GM03348 (cell line): ENCODE measurements at places on chromosomes 1 and 21.

GRCh38 chr1:26469558-26469957 is 2.7 kb upstream of the HMGN2 start:
- no peak for DNase-seq

DNA sequence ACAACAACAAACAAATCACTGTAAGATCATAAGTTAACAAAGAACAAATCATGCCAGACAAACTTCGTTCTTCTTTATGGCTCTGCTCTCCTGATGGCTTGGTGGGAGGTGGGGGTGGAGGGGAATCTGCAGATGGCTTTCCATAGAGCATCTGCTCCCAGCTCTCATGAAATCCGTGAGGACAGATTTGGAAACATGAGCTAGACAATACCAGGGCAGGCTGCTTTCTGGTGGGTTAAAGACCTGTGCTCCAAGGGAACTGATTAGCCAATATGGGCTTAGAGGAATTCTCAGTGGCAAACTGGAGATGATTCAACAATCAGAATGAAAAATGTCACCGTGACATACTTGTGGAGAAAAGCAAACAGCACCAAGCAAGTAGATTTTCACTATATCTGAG is 69.4 kb upstream of the TLR5 start:
- DNase-seq = no peak

GRCh38 chr1:164562511-164562910 is 3.5 kb downstream of the PBX1 start:
- no peak for DNase-seq

DNA sequence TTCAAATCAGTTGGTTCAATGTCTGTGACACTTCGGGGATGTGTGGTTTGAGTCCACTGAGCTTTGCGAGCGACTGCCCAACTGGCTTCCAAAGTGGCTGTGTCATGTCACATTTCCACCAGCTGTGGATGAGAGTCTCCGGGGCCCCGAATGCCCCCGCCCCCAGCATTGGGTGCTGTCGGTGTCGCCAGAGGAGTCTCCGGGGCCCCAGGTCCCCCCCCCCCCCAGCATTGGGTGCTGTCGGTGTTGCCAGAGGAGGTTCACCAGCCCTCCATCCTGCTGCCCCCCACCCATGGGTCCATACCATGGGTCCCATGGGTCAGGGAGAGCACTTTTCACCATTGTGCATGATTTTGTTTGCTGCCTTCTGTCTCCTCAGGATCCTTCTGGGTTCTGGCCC is 9.0 kb upstream of the SMYD3 start:
- no peak for DNase-seq

- DNase-seq = no peak
Measured at GRCh38 chr1:175749075-175749474, 5.7 kb upstream of the TNR start.

DNA sequence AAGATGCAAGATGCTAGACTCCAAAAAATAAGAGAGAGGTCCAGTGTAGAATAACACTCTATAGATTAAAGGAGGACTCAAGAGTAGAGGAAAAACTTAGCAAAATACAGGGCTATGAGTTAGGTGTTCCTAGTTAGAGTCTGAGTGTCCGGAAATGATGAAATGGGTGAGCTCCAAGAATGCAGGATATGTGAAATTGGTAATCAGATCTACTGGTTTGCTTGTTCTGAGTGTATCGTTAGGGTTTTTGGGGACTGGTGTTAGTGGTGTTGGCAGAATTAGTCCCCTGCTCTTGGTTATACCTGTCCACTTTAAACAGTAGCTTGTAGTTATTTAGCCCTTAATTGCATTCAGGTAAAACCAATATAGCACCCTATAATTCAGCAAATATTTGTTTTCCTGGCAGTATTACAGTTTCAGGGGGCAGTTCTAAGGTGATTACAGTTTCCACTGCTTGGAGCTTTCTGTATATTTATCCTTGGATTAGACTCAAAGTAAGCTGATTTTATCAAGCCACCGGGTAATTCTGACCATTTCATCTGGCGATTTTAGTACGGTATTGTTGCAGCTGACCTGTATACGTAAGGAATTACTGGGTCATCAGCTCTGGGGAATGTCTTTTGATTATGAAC is 332.7 kb downstream of the CHRM3 start:
- no peak for DNase-seq

DNA sequence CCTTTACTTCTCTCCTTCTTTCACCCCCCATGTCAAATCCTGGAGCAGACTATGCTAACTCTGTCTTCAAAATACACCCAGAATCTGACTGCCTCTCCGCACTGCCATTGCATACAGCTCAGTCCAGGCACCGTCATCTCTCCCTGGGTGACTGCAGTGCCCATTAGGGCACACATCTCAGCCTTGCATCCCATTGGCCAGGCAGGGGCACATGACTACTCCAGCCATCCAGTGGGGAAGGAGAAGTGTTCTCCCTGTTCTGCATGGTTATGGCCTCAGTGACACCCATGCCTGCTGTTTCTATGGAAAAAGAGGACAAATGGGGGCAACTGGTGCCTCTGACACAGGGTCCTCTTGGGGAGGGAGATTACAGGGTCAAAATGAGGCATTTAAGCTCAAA is 270.5 kb downstream of the MATN1 start:
- no peak for DNase-seq

DNA sequence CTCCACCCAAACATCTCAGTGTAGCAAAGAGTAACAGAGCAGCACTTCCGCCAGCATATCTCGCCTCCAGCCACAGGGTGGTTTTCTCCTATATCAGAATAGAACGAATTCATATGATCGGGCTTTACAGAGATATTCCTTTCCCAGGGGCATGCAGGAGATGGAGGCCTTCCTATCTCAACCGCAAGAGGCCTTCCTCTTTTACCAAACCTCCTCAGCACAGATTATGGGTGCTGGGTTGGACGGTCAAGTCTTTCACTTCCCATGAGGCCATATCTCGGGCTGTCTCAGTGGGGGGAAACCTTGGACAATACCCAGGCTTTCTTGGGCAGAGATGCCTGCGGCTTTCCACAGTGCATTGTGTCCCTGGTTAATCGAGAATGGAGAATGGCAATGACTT is 65.8 kb downstream of the OVGP1 start:
- no peak for DNase-seq

GRCh38 chr1:13546791-13547190 is 33.0 kb upstream of the LRRC38 start:
- DNase-seq = no peak

DNA sequence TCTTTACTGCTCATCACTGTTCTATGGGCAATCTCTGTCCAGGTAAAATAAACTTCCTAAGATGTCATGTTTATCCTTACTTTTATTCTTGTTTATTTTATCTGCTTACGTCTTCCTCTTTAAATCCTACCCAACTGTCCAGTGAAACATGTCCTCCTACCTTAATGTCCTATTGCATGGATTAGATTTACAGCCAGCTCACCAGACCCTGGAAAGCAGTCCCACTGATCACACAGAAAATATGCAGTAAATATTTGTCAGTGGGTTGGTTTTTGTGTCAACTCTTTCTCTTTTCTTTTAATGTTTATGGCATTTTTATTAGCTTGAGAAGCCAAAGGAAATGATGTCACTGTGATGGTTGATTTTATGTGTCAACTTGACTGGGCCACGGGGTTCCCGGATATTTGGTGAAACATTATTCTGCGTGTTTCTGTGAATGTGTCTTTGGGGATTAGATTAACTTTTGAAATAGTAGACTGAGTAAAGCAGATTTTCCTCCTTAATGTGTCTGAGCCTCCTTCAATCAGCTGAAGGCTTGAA is 258.3 kb downstream of the SRGAP2C start:
- DNase-seq = peak; percentile 5

GRCh38 chr21:29704719-29705118 is 235.1 kb downstream of the GRIK1 start:
- no peak for DNase-seq

DNA sequence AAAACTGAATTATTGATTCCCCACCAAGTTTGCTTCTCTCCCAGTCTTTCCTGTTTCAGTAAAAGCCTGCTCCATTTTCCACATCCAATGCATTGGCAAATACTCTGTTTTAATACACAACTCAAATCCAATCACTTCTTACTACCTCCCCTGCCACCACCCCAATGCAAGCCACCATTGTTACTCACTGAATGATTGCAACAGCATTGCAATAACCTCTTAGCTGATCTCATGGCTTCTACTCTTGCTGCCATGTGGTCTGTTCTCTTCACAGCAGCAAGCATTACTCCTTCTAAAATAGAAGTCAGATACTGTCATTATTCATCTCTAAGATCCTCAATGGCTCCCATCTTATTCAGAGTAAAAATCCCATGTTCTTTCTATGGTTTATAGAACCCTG is 123.4 kb downstream of the ATP6V1G3 start:
- peak; percentile 16 for DNase-seq

- peak; percentile 42 for DNase-seq
Measured at GRCh38 chr1:84997667-84998600, 1.0 kb upstream of the MCOLN2 start.

DNA sequence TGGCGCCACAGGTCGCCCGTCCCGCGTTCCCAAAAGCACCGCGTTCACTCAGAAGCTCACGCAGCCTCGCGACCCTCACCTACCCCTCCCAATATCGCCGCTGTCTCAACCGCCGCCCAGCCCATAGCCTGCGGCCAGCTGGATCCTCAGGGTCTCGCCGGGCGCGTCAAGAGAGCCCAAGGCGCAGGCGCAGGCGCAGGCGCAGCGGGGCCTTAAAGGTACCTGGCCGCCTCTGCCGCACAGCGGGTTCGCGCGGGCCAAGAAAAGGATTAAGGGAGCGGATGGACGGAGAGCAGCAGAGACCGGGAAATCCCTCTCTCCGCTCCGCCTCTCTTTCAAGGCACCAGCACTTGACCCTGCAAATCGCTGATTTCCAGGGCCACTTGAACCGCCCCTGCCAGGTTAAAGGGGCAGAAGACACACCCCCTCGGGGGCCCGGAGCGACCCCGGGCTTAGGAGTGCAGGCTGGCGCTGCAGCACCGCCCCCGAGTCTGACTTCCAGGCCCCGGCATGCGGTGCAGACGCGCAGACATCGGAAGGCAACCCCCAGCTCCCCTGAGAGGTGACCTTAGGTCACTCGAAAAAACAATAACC is at the start of gene NBPF20:
Gene NBPF20 (minus strand): TSS at position 168 of the 594 bp plus-strand sequence. CDS start 20,331 bp downstream, outside the sequence.
- peak; percentile 93 for DNase-seq

GRCh38 chr1:6489799-6490180 is 1.7 kb downstream of the PLEKHG5 start:
- peak; percentile 96 for DNase-seq

- DNase-seq = no peak
Measured at GRCh38 chr1:194252199-194252598, 1065.8 kb upstream of the B3GALT2 start.

- DNase-seq = no peak
Measured at GRCh38 chr1:118209648-118210047, 24.6 kb upstream of the SPAG17 start.

DNA sequence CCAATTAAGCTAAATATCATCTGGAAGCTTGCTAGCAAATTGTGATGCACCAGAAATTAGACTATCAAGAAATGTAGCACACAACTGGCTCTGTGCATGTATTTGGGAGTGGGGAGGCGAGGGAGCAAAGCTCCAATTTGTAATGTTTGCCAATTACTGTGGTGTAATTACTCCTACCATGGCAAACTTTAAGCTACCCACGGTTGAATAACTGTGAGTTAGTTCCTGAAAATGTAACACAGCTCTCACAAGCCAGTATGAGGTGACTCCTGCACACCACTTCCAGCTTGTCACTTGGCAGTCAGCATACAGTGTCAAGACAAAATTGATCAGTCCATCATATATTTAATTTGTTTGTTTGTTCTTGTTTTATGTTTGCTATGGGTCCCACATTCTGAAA is 141.2 kb downstream of the TM2D1 start:
- DNase-seq = no peak
